ENCODE measurements at places on chromosomes 16 and 17.

DNA sequence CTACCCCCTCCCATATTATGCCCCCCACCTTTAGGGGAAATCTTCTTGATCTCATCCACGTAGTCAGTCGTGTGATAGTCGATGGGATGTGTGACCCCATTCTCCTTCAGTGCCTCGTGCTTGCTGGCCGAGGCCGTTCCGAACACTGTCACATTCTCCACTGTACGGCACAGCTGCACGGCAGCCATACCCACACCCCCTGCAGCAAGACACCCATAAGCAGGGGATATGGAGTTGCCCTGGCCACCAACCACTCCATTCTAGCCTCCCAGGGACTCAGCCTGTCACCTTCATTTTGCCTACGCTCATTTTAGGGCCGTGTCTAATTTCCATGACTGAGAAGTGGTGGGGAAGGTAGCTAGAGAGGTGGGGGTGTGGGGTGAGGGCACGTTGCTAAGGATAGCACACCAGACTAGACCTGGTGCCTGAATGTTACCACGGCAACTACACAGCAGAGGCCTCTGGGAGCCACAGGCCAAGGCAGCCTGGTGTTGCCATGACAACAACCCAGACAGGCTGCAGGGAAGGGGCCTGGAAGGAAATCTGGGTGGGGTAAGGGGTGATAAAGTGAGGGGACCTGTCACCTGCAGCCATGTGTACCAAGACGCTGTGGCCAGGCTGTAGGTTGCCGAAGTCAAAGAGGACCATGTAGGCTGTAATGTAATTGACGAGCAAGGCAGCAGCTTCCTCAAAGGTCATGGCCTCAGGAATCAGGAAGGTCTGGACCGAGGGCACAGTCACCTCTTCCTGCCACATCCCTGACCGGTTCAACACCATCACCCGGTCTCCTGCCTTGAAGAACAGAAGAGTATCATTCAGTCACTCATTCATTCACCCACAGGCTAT lies 4.0 kb downstream of the VAT1 start:
- DNase-seq: no peak

GRCh38 chr16:1500465-1501150 lies 7.4 kb downstream of the TELO2 start:
- DNase-seq: no peak

DNA sequence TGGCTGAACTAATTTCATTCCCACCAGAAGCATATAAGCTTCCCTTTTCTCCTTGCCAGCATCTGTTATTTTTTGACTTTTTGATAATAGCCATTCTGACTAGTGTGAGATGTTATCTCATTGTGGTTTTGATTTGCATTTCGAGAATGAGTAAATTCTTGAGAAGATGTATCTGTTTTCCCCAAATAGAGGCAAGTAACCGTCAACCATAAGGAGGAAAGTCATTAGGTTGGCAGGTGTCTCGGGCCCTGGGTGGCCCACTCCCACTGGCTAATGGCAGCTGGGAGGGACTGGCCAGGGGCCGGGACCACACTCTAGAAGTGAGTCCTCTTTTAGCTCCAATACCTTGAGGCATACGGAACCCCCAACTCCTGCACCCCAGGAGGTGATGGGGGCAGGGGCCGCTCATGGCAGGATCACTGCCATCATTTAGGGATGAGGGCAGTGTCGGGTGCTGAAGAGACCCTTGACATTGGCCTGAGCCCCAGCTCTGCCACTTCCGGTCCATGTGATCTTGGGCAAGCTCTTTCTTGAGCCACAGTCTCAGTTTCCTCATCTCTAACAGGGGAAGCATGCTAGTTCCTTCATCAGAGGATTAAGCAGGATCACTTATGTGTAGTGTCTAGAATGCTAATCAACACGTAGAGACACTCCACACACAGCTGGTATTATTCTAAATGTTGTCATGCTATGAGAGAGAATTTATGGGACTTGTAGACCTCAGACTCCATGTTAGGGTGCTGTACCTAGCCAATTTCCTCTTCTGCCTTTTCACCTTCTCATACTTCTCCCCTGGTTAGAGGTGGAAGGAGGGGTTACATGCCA lies 44.3 kb downstream of the RGS9 start:
- DNase-seq: no peak

GRCh38 chr16:50555952-50556673 lies 7.9 kb downstream of the NKD1 start:
- no peak for DNase-seq

- no peak for DNase-seq
Observed at GRCh38 chr16:11507991-11508390, 78.7 kb downstream of the LITAF start.

All from NCI-H1930 (cell line).